Iris pigment epithelial cell (primary cell): ENCODE measurements at places on chromosomes 6 and 20.
A peak's percentile ranks its signal among the peaks of the same experiment; 100 is the strongest.

DNA sequence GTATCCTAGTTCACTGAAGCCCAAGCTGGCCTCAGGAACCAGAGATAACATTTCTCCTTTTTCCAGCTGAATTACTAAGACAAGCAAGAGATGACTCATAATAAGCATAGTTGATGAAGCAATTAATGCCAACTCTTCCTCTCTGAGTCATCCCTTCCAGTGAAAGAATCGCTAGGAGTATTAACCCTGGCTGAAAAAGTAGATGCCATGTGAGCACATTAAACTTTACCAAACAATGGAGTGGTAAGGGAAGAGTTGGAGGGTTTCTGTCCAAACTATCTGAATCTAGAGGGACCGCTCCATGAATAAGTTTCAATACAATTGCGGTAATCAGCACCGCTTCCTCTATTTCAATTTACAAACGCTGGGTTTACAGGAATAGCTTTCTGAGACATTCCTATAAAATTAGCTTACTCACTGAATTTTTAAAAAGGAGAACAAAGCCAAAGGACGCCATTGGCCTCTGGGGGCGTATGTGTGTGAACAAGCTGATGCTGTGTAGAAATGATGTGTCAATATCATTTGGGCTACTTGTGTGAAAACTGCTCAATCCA is 48.3 kb downstream of the ATXN1 start:
- peak; percentile 96 for DNase-seq

GRCh38 chr6:3426091-3426926 is 30.5 kb downstream of the SLC22A23 start:
- no peak for DNase-seq

GRCh38 chr6:10144772-10145171 is 270.1 kb downstream of the TFAP2A start:
- DNase-seq = peak; percentile 54

GRCh38 chr20:14559612-14560011 is 222.2 kb upstream of the FLRT3 start:
- DNase-seq = no peak

DNA sequence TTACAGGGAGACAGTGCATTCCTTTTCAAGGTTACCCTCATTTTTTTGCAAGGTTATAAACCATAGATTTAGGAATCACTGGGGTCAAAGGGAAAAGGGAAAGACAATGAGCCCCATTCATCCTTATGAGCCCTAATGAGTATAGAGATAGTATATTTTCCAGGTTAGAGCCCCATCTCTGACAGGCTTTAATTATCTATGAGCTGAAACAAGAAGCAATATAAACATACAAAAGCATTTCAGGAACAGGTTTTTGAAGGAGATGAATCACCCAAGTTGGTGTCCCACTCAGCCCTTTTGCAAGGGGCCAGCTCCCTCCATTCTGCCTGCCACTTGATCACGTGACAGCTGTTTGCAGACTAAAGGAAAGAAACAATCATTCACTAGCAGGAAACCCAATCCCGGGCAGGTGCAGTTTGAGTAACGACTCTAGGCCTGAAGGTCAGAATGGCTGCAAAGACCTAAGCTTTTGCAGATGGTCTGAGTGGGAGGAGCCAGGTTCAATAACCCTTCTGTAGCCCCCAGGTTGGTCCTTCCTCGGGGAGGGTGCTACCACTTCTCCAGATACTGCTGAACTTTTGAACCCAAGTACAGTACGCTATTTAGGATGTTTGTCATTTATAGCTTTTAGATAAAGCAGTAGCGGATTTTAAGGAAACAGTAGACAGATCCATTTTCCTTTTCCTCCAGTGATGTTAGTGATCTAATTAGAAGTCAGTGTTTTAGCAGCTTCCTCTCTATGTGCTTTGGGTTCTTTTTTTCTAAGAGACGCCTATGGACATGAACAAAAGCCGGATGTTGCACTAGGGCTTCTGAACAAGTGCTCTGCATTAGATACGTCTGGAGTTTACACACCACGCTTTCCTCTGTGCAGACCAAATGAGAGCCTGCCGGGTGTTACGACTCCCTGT is 253.2 kb downstream of the SOX4 start:
- DNase-seq = peak; percentile 37
